Activated T-cell treated with anti-CD3 and anti-CD28 coated beads for 24 hours (primary cell): ENCODE measurements at places on chromosomes 5 and 9.

DNA sequence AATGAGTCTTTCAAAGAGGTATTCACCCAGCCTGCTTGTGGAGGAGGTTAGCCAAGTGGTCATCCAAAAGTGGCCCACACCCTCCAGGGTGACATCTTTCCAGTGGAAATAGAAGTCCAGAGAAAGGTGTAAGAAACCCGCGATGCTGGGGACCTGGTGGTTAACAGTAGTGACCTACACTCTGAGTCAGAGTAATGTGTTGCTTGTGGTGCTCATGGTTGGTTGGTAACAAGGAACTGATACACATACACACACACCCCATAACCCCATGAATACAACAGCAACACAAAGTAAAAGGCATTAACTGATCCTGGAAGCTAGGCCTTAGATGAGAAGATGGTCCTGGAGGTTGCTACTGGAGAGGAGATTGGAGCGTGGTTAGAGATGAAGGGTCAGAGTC, 26.9 kb downstream of the MRPS30 start:
- no peak for DNase-seq

DNA sequence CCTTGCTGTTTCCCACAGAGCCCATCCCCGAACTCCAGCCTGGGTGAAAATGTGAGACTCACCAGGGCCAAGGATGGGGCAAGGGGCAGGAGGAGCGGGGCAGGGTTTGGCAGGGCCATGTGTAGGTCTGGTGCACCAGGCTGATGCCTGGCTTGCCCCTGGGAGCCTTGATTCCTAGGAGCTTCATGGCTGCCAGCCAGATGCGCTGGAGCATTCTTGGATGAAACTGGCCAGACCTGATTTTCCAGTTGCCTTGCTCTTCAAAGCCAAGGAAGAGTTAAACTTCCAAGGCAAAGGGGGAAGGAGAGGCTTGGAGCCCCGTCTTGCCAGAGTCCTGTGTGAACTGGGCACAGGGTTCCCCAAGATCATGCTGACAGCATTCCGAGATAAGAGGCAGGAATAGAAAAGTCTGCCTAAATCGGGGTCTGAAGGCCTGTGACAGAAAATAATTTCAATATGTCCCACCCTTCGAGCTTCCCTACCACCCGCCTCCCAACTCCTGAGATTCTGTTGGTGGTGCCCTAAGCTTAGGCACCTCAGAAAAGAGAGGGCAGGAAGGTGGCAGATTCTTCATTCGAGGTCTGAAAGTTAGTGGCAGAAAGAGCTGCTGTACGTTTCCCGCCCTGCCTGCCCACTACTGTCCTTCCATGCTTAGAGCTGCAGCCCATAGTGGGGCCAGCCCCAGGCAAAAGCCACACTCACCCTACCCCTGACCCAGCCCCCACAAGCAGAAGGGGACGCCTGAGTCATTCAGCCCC, 20.4 kb downstream of the FAT2 start:
- DNase-seq = no peak

GRCh38 chr9:128070874-128071273, 2.8 kb downstream of the SLC25A25 start:
- DNase-seq = no peak

GRCh38 chr9:16207161-16207560, 654.3 kb downstream of the CCDC171 start:
- DNase-seq = no peak

DNA sequence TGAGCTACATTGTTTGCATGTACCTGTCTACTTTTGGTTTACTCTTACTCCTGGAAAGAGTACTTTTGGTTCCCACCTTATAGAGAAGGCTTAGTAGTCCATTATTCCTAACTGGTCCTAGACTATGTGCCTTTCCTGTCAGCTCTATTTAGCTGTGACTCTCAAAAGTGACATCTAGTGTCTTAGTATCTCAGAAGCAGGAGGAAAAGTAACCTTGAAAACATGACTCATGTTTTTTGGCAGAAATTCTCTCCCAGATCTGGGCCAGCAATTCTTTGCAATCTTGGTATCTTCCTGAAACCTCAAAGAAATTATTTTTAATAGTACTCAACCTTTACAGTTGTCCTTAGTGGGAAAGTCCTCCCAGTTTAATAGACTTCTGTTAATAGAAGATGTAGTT, 691.7 kb upstream of the SEMA6A start:
- DNase-seq = no peak

GRCh38 chr5:30900367-30900766, 293.1 kb upstream of the CDH6 start:
- no peak for DNase-seq

GRCh38 chr9:1337169-1337568, 287.0 kb downstream of the DMRT2 start:
- no peak for DNase-seq

GRCh38 chr9:69097923-69098593, 62.5 kb downstream of the FXN start:
- DNase-seq = no peak

DNA sequence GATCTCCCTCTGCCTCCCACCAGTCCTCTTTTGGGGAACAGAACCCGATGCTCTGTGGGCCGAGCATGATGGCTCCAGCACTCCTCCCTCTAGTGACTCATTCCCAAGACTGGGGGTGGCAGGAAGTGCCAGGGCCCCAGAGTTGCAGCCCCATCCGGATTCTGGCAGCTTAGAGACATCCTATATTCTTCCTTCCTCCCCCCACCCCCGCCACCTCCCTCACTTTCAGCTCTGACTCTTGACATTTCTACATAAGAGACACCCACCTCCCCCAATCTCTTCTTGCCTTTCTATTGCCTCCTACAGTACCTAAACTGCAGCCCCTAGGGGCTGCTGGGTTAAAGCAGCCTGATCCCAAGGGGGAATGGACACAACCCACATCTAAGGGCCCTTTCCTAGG, 47.1 kb upstream of the MATR3 start:
- peak; percentile 46 for DNase-seq

- DNase-seq = no peak
These were observed 23.2 kb downstream of the ELOVL7 start for GRCh38 chr5:60820593-60821487.

GRCh38 chr5:151238303-151238741, 14.4 kb upstream of the CCDC69 start:
- DNase-seq = no peak

DNA sequence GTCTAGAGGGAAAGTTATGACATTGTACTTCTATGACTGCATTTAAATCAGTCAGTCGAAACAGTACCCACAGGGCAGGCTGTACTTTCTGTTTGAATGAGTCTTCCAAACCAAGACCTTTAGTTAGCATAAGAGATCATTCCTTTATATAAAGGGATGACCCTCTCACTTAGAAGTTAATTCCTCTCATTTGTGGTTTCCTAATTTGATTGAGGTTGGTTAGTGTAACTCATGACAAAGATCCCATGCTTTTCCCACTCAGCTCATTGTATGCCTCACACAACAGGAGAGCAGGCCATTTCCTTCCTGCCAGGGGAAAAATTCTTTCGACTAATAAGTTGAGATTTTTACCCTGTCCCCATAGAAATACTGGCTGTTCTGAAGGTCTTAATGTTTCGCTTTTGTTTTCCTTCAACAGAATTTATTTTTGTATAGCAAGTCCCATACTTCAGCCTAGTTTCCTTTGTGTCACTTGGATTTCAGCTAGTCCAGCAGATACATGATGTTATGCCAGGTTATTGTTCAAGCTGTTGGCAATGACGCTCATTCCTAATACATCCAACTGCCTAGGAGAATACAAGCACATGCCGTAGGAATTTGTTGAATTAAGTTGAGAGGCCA, 500.7 kb downstream of the SPATA31D1 start:
- no peak for DNase-seq

DNA sequence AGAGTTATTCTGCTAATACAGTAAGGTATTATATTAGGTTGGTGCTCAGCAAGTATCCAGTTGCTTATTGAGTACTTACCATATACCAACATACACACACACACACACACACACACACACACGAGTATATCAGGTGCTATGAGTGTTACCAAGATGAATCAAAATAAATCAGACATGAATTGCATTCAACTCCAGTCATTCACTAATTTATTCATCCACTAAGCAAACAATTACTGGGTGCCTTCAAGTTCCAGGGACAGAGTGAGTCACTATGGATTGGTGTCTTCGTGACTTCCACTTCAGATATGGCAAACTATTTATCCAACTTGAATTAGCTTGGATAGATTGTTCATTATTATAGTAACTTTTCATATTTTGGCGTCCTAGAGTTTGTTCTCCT, 140.7 kb upstream of the SLC44A1 start:
- DNase-seq = no peak

- no peak for DNase-seq
These were observed 1040.3 kb downstream of the TLE1 start for GRCh38 chr9:80649001-80649420.

- DNase-seq = no peak
These were observed 223.5 kb downstream of the GRIA1 start for GRCh38 chr5:153713943-153714342.

GRCh38 chr5:73913971-73914370, 288.0 kb downstream of the ARHGEF28 start:
- no peak for DNase-seq

DNA sequence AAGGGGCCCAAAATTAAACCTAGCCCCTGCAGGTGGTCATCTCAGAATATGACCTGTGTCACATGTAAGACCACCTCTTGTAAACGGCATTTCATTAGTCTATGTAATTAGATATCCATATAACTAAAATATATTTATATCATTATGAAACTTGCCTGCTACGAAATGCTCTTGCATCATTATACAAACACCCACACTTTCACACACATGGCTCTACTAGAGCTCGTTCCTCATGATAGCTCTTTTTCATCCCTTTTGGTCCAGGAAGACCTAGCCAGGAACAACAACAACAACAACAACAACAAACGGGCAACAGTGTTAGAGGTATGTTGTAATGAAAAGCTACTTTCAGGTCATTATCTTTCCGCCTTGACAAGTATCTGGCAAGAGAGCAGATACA, 58.6 kb downstream of the LHFPL2 start:
- DNase-seq = no peak

GRCh38 chr9:4090491-4090890, 209.4 kb downstream of the GLIS3 start:
- DNase-seq = no peak

GRCh38 chr5:96885518-96886338, 9.4 kb downstream of the ERAP2 start:
- no peak for DNase-seq

DNA sequence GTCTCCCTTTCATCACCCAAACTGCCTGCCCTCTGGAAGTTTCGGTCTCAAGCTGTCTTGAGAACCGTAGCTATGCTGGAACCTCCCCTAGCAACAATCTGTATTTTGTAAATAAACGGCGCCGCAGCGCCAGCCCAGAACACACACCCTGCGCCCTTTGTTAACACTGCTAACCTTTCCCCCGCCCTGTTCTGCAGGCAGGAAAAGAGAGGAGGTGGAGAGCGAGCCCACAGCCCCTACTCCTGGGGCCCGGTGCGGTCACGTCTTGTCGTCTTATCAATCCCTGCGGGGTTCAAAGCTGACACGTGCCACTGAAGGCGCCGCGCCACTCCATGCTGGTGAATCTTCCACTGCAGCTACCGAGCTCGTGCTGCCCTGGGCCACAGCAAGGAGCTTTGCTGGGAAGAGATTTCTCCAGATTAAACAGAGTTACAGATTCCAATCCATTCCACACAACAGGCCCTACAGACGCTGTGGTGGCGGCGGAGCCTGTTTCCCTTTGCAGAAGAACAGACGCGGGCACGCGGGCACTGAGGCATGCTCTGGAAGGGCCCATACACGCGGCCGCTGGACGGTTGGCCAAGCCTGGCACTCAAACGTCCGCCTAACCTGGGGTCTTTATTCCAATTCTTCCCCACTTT, 25.3 kb downstream of the ZDHHC11B start:
- no peak for DNase-seq

DNA sequence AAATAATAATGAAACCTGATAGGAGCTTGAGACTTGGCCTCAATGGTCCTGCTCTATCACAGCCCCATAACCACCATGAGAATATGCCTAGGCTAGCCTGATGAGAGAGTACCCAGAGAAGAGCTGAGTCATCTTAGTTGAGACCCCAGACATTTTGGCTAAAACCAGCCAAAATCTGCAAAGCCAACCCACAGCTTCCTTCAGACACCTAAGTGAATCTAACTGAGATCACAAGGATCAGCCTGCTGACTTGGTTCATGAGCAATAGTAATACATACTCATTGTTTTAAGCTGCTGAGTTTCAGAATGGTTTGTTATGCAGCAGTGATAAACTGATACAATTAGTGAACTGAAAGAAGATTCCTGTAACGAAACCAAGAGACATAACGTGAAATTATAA, 473.7 kb upstream of the PTGER4 start:
- no peak for DNase-seq

DNA sequence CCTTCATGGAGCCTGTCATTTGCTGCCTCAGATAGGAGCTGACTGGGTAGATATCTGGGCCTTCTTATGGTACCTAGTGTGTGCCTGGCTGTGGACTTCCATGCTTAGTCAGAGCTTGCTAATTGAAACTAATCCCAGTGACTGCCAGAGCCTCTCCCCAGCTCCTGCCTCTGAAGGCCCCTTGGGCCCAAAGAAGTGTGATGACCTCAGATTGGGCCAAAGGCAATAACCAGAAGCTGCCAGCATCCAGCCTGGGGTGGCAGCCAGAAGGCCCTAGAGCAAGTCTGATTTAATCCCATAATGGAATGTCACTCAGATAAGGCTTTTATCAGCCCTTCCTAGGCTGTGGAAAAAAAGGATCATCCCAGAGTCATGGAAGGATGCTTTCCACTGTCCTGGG, 17.1 kb upstream of the CDC23 start:
- no peak for DNase-seq

DNA sequence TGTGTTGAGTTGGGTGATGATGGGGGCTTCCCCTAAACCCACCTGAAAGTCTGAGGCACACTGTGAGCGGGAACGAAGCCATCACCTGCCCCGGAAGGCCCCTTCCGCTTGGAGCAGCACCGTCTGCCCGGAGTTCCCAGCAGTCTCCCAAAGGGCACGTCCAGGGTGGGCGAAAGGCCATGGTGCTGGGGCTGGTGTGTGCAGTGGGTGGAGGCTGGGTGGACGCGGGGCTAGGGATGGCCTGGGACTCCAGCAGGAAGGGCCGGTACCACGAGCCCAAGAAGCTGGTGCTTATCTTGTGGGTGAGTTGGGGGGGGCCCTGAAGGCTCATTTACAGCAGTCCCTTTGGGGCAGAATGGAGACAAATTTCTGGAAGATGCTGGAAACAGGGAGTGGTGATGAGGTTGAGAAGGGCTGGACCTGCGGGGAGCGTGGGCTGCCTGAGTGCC, 4.6 kb downstream of the FLT4 start:
- no peak for DNase-seq

DNA sequence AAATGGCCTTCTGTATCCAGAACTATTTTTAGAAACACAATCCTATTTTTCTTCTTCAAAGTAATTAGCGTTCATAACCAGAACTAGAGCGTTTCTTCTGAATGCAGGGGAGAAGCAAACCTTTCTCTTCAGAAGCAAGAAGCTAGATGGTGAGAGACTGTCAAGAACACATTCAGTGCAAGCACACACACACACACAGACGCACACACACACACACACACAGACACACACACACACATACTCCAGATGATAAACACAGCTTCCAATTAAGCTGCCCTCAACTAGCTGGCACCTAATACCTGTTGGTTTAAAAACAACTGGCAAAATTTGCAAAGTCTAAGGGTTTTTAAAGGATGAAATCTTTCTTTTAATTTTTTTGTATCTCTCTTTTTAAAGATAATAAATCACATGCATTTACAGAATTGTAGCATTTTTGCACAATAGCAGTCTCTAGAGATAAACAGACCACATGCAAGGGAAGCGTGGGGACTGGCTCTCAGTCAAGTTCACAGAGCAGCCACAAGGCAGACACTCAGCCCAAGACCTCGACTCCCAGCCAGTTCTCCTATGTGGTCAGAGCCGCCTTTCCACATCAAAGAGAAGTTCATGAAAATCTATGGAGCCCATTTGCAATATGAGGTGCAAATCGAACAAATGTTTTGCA, 138.5 kb downstream of the TTLL11 start:
- DNase-seq = no peak

GRCh38 chr9:21744841-21745240, 57.6 kb upstream of the MTAP start:
- no peak for DNase-seq
